ENCODE measurements at places on chromosomes 1 and 21.
A peak's percentile ranks its signal among the peaks of the same experiment; 100 is the strongest.

DNA sequence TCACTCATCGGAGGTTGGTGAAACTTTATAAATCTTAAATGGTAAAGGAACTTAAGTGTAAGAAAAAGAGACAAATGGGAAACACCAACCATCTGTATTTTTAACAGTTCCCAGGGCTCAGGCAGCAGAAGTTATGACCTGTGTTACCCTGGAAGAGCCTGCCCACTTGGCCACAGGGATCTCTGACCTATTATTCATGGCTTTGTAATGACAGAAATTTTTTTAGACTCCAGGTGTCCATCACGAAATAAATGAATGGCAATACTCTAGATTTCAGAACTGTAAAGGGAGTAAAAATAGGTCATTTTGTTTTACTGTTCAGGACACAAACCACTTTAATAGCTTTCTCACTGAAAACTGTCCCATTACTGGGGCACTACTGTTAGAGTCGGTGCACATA lies 389.8 kb downstream of the VAV3 start:
- DNase-seq, result no peak

DNA sequence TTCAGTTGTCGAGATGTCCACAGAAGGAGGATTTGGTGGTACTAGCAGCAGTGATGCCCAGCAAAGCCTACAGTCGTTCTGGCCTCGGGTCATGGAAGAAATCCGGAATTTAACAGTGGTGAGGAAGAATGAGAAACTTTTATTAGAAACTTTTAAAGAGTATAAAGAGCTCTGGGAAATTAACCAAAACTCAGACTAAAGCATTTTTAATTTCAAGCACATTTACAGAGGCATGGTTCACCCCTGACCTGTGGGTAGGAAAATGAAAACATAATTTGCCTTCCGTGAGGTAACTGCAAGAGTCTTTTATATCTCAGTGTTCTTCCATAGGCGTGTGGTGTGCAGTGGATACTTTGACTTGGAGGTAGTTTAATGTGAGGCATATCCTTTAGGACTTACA lies 44.8 kb upstream of the KCNQ4 start:
- DNase-seq, result no peak

DNA sequence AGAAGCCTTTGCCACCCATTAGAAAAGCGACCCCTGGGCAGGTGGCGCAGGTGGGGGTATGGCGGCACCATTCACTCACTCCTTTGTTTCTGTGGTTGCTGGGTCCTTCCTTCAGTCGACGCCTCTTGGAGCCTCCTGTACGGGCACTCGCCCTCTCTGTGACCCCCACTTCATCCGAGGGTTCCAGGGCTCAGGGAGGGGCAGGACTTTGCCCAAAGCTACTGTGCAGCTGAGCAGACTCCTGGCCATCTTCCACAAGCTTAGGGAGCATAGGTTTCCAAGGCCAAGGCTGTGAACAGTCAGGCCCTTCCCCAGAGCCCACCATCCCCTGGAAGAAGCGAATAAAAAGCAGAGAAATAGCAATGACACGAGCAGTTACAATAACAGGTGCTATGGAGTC lies 190.7 kb upstream of the ARHGEF16 start:
- DNase-seq, result no peak

DNA sequence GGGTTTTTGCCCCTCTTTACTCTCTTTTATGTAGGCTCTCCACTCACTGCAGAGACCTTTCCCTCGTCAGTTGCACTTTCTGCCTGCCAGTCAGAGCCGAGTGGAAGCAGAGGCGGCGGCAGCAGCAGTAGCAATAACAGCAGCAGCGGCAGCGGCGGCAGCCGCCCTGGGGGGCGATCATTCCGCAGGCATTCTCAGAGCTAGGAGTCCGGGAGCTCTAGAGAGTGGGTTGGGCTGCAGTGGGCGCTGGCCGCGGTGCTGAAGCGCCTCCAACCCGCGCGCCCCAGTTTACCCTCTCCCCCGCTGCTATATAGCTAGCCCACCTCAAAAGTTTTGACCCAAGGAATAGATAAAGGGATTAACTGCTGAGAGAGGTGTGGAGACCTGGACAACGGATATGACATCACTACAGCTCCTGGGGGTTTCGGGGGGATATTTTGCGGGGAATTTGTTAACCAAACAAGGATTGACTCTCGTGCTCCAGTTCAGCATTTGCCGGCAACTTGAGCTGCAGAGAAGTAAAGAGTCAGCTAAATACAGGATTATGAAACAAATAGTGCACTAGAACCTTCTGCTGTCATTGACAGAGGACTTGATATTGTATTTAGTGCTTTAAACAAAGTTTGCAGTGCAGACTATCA lies at the start of gene OLFM3:
Gene OLFM3 (minus strand): TSS at position 102 of the 641 bp plus-strand sequence.
- DNase-seq, result peak; percentile 84

DNA sequence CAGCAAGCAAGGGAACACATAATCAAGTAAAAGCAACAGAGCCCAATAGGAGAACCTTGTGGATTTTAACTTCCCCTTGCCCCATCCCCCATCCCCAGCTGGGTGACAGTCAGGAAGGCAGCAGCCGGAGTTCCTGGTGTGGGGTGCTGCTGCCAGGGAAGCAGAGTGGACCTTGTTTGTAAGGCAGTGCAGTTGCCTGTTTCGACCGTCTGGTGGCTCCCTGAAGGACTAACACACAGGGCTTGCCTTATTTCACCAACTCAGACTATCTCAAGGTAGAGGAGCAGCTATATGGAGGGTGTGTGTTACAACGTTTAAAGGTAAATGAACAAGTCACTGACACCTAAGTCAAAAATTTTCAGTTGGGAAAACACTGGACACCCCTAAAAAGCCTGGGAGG lies 6.6 kb downstream of the KRTAP10-8 start:
- DNase-seq, result peak; percentile 39

DNA sequence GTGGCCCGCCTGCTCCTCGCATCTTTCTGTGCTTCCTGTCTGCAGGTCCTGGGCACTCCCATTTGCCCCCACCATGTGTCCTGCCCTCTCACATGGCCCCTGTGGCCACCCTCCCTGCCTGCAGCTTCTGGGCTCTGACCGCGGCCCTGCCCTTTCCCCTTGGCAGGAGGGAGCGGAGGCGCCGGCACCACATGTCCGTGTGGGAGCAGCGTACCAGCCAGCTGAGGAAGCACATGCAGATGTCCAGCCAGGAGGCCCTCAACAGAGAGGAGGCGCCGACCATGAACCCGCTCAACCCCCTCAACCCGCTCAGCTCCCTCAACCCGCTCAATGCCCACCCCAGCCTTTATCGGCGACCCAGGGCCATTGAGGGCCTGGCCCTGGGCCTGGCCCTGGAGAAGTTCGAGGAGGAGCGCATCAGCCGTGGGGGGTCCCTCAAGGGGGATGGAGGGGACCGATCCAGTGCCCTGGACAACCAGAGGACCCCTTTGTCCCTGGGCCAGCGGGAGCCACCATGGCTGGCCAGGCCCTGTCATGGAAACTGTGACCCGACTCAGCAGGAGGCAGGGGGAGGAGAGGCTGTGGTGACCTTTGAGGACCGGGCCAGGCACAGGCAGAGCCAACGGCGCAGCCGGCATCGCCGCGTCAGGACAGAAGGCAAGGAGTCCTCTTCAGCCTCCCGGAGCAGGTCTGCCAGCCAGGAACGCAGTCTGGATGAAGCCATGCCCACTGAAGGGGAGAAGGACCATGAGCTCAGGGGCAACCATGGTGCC lies 249.1 kb downstream of the CACNA1E start:
- DNase-seq, result no peak

DNA sequence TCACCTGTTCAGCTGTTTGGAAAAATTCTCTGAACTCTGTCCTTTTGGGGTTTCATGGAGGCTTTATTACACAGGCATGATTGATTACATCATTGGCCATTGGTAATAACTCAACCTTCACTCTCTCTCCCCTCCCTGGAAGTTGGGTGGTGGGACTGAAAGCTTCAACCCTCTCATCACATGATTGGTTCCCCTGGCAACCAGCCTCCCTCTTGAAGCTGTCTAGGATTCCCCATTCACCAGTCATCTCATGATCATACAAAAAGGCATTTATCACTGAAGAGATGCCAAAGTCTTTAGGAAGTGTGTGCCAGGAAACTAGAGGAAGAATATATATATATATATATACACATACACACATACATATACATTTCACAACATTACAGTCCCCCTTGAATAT lies 228.5 kb downstream of the ZNF326 start:
- no peak for DNase-seq

DNA sequence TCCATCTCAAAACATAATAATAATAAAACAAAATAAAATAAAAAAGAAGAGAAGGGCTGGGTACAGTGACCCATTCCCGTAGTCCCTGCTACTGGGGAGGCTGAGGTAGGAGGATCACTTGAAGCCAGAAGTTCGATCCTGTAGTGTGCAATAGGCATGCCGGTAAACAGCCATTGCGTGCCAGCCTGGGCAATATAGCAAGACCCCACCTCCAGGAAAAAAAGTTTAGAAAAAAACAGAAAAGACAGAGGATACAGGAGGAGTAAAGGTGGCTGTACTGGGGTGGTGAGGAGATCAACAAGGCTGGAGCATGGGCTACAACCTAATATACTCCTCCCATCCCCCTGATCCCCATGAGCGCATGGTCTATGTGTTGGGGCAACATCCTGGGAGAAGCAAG lies 30.8 kb downstream of the PTAFR start:
- no peak for DNase-seq

GRCh38 chr1:220943319-220943996 lies 64.2 kb downstream of the HLX start:
- no peak for DNase-seq

DNA sequence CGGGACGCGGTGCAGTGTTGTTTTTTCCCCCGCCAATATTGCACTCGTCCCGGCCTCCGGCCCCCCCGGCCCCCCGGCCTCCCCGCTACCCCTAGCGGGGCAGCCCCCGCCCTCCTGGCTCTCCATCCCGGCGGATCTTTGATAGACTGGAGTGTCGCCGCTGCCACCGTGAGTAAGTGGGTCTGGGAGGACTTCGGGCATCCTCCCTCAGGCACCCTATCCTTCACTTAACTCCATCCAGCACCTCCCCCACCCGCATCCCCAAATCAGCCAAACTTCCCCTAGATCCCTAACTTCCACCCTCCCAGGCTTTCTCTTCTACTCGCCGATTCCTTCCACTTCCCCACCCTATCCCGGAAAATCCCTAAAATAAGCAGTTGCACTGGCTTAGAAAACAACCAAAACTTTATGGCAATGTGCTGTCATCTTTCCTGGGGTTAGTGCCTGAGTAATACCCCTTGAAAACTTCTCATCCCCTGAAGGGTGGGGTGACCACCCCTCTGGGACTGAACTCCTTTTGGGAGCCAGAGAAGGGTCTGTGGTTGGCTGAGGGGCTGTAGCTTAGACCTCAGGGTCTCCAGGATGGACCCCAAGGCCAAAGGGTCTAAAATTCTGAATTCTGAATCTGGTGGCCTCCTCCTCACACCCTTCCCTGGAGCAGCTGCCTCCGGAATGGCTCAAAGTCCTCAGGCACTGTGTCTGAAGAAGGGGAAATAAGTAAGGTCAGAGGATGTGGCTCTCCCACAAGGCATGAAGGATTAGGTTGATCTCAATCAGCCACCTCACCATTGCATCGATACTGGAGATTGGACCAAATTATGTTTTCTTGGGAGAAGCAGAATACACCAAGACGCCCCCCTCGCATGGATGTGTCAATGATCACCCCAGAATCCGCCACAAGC lies 12.2 kb downstream of the THBS3 start:
- DNase-seq, result peak; percentile 62

DNA sequence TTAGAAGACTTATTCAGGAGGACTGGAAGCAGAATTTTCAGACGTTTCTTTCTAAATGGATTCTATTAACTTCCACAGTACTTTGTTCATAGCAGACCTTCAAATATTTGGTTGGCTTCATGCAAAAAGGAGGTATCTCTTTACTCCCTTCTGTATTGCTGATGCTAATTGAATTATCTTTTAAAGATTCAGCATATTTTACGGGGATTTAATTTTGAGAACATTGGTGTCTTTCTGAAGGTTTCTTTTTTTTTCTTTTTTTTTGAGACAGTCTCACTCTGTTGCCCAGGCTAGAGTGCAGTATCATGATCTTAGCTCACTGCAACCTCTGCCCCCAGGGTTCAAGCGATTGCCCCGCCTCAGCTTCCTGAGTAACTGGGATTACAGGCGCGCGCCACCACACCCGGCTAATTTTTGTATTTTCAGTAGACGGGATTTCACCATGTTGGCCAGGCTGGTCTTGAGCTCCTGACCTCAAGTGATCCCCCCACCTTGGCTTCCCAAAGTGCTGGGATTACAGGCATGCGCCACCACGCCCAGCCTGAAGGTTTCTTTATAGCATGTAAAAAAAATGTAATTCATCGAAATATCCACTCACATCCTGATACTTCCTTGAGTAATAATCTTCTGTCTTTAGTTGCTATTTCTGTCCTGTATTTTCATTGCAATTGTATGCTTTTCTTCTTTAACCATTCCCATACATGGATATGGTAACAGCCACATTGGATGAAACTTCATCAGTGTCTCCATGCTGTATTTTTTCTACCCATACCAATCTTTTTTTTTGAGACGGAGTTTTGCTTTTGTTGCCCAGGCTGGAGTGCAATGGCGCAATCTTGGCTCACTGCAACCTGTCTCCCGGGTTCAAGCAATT lies 14.5 kb downstream of the CNST start:
- no peak for DNase-seq

DNA sequence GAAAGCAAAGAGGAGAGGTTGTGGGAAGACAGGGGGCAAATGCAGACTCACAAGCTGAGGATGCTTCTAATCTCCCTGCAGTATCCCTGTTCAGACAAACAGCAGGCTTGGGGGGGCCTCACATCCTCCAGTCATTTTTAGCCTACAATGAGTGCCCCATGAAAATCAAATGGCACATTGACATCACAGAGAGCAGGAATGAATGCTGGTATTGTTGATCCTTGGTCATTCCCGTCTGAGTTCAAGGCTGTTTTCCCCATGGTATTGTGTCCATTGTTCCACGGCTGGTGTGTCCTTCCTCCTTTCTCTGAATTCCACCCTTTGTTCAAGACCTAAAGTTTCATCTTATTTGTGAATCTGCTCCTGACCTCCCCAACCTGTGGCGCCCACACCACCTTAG lies 545.6 kb downstream of the AJAP1 start:
- DNase-seq, result no peak

GRCh38 chr1:71649608-71650007 lies 568.8 kb upstream of the ZRANB2 start:
- no peak for DNase-seq

DNA sequence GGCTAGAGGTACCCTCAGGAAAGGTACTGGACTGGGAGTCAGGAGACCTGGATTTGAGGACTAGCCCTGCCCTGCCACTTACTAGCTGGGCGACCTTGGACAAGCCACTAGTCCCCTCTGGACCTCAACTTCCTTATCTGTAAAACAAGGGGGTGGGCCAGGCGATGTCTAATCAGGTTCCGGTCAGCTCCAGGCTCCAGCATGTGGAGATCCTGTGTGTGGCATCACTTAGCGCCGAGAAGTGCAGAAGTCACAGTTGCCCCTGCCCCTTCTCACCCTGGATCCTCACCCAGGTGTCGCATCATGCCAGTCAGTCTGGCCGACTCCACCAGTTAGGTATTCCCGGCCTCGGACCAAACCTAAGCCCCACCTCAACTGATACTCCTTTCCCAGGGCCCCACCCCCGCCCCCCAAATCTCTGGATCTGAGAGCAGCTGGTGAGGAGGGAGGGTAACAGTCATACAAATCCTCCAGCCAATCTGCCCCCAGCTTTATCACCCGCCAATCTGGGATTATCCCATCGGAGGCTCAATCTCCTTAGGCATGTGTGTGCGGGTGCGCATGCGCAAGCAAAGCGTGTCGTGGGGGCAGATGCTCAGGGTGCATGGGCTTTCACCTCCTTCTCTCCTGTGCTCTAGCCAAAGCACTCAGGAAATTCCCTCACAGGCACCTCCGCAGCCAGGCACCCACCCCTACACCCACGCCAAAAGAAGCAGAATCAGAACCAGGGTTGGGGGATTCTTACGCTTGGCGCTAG lies 5.4 kb downstream of the CELF3 start:
- DNase-seq, result no peak

- no peak for DNase-seq
Observed at GRCh38 chr1:226632922-226633351, 84.4 kb downstream of the STUM start.
